KBM-7 (cell line): ENCODE measurements at places on chromosomes 6 and 20.

DNA sequence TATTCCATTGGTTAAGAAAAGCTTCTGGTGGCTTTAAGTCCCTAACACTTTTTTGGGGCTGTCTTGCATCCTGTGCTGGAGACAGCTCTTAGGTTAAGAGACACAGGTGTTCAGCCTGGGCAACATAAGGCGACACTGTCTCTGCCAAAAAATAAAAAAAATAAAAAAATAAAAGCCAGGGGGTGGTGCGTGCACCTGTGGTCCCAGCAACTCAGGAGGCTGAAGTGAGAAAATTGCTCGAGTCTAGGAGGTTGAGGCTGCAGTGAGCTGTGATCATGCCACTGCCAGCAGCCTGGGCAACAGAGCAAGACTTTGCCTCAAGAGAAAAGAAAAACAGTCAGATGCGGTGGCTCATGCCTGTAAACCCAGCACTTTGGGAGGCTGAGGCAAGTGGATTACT is 55.6 kb upstream of the ZMYND8 start:
- no peak for DNase-seq

- DNase-seq: no peak
Measured at GRCh38 chr20:57415771-57416170, 24.6 kb downstream of the RBM38 start.

DNA sequence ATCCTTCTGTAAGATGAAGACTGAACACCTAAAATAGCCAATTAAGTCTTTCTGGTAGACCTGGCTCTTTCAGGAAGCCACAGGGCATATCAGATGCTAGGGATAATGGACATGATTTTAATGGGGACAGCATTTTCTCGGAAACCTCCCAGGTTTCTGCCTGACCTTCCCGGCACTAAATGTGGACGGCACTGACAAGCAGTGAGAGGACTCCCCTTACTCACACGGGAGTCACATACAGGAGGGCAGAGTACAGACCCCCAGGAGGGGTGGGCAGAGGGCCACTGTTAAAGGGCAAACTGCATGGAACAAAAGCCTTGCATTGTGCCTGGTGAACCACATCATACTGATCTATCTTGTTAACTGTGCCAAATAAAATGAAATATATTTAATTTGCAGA is 19.9 kb downstream of the PSMG4 start:
- DNase-seq: no peak

DNA sequence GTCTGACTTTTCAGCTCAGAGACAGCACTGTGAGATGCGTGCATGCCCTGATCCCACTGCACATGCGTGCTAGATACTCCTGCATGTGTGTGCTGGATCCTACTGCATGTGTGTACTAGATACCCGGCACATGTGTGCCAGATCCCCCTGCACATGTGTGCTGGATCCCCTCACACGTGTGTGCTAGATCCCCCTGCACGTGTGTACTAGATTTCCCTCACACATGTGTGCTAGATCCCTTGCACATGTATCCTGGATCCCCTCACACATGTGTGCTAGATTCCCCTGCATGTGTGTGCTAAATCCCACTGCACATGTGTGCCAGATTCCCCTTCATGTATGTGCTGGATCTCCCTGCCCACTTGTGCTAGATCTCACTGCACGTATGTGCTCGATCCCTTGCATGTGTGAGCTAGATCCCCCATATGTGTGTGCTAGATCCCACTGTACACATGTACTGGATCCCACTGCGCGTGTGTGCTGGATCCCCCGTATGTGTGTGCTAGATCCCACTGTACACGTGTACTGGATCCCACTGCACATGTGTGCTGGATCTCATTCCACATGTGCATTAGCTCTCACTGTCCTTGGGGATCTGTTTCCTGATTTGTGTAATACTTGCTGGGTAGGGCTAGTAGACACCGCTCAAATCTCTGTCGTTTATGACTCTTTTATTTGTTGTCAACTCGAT is 214.6 kb downstream of the SMOC2 start:
- no peak for DNase-seq
